Activated CD4-positive, alpha-beta T cell treated with anti-CD3 and anti-CD28 coated beads, Interleukin-10, Interleukin-2, amounts not matched to agents 100 ng/mL and 50 ng/mL, durations not matched to agents 16 hours and 8 hours (primary cell): ENCODE measurements at places on chromosomes 6 and 20.

DNA sequence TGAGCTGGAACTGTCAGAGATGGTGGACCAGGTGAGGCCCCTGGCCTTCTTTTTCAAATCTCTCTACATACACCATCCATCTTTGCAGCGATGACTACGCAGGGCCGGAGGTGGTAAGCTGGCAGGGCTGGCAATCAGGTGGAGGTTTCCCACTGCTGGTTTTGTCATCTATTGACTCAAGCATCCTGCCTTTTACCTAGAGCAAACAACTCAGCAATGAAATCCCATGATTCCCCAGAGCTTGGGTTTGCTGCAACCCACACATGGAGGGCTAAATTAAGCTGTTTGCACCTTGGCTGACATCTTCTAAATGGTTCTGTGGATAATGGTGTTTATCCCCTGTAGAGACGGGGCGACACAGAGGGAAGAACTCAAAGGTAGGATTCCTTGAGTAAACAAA lies 170.2 kb downstream of the SCP2D1 start:
- no peak for DNase-seq

GRCh38 chr20:47389867-47390347 lies 33.4 kb upstream of the ZMYND8 start:
- DNase-seq: no peak

DNA sequence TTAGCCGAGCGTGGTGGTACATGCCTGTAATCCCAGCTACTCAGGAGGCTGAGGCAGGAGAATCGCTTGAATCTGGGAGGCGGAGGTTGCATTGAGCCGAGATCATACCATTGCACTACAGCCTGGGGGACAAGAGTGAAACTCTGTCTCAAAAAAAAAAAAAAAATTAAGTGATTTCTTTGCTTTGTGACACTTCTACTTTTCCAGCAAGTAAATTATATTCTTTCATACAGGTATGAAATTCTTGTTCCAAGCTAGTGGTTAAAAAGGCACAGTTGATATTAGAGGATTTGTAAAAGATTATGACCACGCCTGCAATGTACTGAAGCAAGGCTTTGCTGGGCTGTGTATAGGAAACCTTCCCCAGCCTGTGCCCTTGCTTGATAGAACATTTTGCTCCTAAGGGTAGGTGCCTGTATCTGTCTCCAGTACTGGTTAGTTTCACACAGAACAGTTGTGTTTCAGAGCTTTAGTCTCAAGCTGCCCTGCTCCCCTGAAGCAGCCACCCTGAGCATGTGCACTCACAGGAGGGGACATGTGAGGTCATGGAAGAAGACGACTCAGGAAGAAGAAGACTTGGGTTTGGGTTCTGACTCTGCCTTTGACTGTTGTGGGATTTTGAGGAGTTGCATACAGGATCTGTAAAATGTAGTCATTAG lies 10.2 kb downstream of the PTPN1 start:
- peak; percentile 73 for DNase-seq

- DNase-seq: no peak
Observed at GRCh38 chr6:24445704-24446103, 43.0 kb downstream of the MRS2 start.

- no peak for DNase-seq
Observed at GRCh38 chr6:31534011-31534410, 5.2 kb downstream of the MCCD1 start.

GRCh38 chr6:151675746-151676459 lies 131.6 kb upstream of the ESR1 start:
- peak; percentile 74 for DNase-seq

GRCh38 chr6:51302431-51302830 lies 483.8 kb downstream of the TFAP2B start:
- no peak for DNase-seq

DNA sequence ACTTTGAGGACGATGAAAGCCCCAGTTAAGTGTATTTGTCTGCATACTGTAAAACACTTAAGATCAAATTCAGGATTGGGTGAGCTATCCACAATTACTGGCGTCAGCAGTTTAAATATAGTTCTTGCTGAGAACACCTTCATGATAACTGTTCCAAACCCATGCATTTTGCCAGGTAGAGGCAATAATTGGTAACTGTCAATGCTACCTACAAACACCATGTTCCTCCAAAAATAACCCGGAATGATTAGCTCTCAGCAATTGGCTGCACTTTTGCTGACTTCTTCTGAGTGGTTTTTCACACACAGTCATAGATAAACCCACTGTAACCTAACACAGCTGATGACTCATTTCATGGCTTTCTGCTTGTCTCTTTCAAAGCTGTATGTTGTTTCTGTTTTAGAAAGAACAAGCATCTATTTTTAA lies 1358.6 kb upstream of the GJE1 start:
- peak; percentile 75 for DNase-seq

DNA sequence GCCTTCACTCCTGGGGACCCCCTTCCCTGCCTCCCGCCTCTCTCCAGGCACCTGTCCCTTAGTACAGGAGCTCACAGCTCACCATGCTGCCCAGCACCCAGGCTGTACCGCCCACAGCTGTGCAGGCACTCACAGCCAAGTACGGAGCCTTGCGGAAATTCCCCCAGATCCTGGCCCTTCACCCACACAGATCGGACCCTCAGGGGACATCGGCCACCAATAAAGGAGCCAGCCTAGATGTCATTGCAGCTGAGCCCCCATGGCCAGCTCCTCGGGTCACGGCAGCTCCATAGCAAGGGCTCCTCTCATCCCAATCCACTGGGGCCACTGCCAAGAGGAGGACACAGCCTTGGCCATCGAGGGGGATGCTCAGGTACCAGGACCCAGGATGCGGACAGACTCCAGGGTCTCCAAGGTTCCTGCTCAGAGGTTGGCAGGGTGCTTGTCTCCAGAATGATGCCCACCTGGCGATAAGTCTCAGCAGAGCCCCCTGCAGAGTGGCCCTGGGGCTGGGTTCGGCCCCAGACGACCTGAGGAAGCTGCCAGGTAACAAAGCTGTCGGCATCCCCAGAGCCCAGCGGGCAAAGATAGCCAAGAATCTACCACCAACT lies 82.3 kb downstream of the YTHDF1 start:
- DNase-seq: no peak

GRCh38 chr6:151289399-151290007 lies 49.7 kb downstream of the AKAP12 start:
- DNase-seq: peak; percentile 72

DNA sequence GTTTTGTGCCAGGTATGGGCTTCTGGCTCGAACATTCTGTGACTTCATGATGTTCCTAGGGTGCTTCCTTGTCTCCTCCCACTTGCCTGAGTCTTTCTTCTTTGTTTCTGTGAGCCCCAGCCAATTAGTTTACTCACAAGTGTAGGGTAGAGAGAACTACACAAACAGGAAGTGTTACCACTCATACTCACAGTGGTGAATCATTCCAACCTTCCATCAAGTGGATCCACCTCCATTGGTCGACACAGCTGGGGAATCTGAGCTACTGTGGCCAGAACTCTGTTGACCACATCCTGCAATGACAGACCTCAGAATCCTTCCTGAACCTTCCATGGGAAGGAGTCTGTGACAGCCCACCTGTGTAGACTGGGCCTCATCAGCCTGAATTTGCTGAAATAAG lies 76.8 kb downstream of the UNC5CL start:
- peak; percentile 89 for DNase-seq

DNA sequence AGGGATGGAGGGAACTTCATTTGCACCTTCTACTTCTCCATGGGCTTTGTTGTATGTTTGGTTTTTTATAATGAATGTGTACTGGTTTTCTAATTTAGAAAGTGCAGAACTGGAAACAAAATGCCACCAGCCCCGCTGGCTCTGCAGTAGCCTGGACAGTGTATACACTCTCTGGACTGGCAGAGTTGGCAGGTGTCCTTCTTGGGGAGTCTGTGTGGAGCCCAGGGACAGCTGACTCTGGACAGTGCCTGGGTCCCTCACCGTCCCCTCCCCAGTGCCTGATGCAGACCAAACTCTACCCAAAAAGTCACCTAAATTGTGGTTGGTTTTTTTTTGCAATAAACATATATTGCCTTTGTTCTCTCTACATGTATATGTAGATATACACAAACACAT lies 91.0 kb downstream of the SLC2A10 start:
- no peak for DNase-seq

DNA sequence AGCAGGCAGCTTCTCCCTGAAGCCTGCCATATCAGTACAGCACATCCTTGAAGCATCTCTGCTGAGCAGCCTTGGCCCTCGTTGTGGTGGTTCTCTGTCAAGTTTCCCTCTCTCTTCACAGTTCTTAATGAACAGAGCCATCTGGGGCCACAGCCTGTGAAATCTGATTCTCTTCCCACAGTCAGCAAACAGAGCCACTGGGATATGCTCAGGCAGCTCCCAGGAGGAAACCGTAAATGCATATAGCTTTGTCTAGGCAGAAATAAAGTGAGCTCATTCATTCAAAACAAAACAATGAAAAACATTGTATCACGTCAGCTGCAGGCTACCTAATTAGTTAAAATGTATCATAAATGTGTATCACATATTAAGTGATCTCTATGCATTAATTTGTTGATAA lies 80.3 kb downstream of the TBC1D7 start:
- DNase-seq: no peak
